ENCODE measurements at places on chromosomes 11 and 22.

- DNase-seq, result no peak
Observed at GRCh38 chr22:21564411-21564810, 3.1 kb upstream of the UBE2L3 start.

- DNase-seq, result no peak
Observed at GRCh38 chr11:64342869-64343745, 3.1 kb downstream of the CCDC88B start.

DNA sequence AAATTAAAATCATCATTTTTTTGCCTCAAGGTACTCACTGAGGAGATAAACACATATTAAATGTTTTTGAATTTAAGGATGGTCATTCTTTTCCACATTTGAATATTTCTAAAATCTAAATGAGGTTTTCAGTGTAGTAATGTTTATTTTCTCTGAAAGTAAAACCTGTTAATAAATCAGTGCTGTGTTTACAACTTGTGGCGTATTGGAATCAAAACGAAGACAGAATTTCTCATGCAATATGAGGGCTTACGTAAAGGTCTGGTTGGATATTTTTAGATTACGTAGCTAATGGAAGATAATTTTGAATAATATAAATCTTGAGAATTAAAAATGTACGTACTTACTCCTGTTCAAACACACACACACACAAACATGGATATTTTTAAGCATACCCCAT is 106.8 kb upstream of the LUZP2 start:
- no peak for DNase-seq

DNA sequence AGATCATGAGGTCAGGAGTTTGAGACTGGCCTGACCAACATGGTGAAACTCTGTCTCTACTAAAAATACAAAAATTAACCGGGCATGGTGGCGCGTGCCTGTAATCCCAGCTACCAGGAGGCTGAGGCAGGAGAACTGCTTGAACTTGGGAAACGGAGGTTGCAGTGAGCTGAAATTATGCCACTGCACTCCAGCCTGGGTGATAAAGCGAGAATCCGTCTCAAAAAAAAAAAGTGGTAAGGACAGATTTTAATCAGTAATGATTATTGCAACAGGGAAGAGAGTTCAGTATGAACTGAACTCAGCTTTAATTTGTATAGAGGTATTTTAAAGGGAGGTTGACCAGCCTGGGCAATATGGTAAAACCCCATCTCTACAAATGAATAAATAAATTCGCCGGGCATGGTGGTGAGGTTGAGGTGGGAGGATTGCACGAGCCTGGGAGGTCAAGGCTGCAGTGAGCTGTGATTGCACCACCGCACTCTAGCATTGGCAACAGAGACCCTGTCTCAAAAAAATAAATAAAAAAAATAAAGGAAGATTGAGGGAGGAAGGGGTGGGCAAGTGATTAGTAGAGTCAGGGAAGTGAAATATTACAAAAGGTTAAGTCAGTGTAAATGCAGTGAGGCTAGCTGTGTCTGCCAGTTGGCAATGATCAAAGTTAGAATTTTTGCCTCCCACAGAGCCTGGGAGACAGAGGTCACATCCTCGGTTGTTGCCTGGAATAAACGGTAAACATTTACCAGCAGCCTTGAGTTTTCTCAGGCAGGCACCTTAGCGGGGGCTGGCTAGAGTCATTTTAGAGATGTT is 2.6 kb upstream of the MCM5 start:
- no peak for DNase-seq

- no peak for DNase-seq
Observed at GRCh38 chr22:33524511-33525260, 395.6 kb downstream of the LARGE1 start.

GRCh38 chr22:40176921-40177737 is 596 bp upstream of the TNRC6B start:
- DNase-seq, result peak; percentile 47

DNA sequence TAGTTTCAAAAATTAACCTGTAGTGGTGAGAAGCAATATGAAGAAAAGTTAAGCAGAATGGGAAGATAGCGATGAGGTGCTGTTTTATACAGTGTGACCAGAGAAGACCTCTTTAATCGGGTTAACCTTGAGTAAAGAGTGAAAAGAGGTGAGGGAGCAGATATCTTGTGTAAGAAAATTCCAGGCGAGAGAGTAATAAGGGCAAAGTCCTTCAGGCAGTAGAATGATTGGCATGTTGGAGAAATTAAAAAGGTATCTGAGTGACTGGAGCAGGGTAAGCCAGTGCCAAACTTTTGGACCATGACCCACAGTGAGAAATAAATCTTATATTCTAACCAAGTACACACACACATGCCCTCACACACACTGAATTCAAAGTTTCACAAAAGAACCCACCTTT is 374.7 kb upstream of the LARGE1 start:
- no peak for DNase-seq
